ENCODE measurements at places on chromosomes 5 and 9.

GRCh38 chr9:33489066-33489465 lies 15.3 kb upstream of the NOL6 start:
- no peak for DNase-seq

- DNase-seq, result no peak
Observed at GRCh38 chr5:77028631-77029375, 1.4 kb upstream of the AGGF1 start.

DNA sequence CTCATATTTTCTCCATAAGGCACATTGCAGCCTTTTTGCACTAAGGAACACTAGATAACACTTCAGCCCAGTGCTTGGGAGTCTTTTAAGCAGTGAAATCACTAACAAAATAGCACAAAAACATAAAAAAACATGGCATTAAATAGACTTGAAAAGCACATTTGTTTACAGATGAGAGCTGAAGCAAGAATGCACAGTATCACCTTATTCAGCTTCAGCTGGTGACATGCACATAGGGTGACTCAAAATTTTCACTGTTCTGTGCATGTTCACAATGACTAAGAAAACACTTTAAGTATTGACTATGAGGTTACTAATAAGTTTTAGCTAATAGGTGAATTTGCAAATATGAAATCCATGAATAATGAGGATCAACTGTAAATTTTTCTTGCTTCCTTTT lies 293.9 kb upstream of the TARS1 start:
- DNase-seq, result no peak

DNA sequence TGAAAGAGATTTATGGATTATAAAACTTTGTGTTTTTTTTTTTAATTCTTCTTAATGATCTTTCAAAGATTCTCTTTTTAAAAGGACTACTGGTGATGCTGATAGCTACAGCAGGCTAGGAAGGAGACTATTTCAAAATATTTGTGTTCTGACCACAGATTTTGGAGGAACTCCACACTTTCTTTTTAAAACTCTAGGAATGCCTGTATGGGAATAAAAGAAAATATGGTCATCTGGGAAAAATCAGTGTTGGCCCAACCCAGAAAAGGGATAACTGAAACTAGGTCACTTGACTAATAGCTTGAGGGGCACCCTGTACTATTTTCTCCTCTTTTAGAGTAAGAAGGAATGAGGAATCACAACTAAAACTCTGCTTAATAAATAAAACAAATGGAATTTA lies 97.6 kb upstream of the ADAMTS19 start:
- no peak for DNase-seq
